Glomerular endothelial cell (primary cell): ENCODE measurements at places on chromosomes 2 and 18. TPM values are rescaled to one million over a fixed set of nuclear protein-coding genes. Genes with fewer than 3 reads are reported as not detected.
A peak's percentile ranks its signal among the peaks of the same experiment; 100 is the strongest.

GRCh38 chr2:42196403-42197267, 27.5 kb downstream of the EML4 start:
- DNase-seq, result peak; percentile 9

- no peak for DNase-seq
Observed at GRCh38 chr2:154263206-154263605, 391.5 kb downstream of the GALNT13 start.

DNA sequence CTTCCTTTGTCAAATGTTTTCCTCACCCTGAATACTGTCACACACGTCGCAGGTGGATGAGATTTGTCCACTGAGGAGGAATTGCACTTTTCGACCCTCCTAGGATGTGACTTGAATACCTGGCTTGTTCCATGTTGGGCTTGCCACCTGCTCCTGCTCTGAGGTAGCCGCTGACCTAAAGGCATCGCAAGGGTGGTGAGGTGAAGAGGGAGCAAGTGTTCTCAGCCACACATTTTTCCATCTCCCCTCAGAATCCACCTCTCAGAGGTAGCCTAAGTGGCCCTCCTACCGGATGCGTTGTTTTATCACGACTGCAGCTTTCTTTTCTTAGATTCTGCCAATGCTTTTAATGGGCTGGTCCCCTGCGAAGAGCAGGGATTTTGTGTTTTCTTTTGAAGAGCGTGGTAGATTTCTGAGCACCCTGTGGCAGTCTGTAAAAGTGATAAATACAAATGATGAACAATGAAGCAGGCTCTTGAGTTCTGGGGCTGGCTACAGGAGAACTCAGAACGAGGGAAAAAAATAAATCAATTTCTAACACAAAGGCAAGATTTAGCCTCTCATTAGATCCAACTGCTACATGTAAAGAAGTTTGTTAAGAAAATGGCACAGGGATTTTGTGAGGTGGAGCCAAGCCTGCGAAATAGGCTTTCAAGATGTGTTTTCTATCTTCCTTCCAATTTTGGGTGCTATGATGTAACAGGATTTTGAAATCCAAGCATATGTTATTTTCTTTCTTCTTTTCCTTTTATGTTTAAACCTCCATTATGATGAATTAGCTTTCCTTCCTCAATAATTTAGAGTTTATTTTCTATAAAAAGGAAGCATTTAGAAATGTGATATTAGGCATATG, 386.7 kb downstream of the TGIF1 start:
- no peak for DNase-seq

DNA sequence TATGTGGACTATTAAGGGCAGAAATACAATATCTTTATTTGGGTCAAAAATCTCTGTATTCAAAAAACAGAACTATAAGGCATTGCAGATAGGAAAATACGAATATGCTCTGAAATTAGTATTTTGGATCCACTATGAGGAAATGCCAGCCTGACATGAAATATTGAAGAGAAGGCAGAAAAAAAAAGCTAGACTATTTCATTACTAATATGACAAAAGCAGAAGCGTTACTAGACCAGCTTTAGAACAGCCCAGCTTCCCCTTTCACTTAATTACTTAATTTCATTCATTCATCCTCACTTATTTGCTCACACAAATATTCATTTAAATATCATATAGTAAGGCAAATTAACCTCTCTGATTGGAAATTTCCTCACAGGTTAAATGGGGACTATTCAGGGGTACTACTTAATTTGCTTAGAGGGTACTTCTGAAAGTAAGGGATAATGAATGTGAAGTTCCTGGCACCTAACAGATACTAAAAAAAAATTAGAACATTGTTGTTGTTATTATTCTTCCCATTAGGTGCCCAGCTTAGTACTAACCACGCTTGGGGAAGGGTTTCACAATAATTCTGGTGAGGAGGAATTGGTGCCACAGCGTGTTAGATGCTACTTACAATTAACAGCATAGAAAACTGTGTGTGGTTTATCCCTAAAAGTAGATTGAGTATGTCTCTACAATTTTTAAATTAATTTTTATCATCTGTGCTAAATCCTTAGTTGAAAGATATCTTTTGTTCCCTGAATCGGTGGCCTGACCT, 71.1 kb upstream of the CTLA4 start:
- no peak for DNase-seq

GRCh38 chr2:27059141-27059820, 7.8 kb downstream of the AGBL5 start:
- no peak for DNase-seq

- no peak for DNase-seq
Observed at GRCh38 chr2:63736354-63736753, 105.3 kb upstream of the UGP2 start.

- no peak for DNase-seq
Observed at GRCh38 chr2:36556842-36557241, 41.1 kb downstream of the FEZ2 start.

- no peak for DNase-seq
Observed at GRCh38 chr2:230687498-230687897, 25.1 kb upstream of the CAB39 start.

DNA sequence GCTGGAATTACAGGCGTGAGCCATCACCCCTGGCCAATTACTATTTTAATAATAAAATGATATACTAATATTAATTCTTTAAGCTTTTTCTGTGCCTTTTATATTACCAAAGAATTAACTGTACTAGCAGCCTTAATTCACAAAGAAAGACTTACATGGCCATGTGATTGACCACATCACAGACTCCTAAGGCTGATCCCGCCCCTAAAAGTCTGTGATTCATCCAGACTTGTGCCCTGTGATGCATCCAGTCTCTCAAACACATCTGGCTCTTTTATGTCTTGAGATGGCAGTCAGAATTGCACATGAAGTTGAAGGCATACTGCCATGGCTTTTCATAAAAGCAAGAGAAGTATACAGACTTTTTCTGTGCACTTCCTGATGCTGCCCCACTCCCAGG, 91.7 kb downstream of the DTNA start:
- no peak for DNase-seq

DNA sequence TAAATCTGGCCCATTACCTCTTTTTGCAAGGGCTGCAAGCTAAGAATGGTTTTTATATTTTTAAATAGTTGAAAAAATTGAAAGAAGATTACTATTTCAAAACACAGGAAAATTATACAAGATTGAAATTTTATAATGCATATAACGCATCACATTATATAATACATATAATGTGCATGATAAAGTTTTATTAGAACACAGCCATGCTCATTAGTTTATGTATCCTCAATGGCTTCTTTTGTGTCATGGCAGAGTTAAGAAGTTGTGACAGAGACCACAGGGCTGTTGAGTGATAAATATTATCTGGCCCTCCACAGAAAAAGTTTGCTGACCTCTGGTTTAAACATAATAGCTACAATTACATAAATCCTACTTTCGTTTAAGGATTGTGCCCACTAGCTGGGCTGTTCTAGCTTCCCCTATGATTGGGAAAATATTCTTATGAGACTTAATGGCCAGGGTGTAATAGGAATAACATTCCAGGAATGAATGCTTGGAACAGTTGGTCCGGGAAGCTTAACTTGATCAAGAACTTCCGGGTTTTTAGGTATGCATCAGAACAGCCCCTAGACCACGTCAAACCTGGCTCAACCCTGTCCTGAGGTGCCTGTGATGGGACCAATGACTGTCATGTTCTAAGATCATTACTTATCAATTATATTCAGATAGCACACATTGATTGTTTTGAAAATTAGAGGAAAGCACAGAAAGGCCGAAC, 98.7 kb upstream of the LPIN2 start:
- DNase-seq, result no peak

- DNase-seq, result peak; percentile 44
Observed at GRCh38 chr2:158753641-158754611, 41.2 kb upstream of the DAPL1 start.

DNA sequence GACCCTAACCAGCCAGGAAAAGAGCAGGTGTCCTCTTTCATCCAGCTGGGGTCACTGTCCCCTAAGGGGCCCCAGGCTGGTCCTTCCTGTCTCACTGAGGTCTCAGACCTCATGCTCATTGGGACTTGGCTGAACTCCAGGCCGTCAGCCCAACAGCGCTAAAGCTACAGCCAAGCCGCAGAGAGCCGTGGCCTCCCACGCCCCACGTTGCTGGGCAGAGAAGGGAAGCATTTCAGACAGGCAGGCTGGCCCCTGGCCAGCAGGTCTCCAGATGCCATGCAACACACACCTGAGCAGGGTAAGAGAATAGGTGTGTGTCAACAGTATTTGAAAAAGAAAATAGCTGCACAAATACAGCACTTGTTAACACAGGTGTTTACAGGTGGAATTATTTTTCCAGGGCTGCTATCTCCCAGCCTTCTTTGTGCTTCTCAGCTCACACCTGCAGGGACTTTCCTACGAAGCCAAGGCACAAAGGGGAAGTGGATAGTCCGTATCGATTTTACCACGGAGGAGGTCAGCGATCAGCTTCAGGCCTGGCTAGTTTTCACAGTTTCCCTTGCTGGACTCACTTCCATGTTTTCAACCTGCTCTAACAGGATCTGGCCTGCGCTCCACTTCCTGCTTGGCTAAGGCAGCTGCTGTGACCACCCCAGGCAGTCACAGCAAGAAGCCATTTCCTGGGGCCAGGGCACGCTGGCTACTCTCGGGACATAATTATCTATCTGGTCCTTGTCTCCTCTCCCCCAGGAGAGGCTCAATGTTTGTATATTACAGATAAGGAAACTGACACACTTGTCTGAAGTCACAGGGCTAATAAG, 156.1 kb upstream of the ID2 start:
- DNase-seq, result no peak

GYPC gene
- 308 and 393 TPM in 2 replicates for total RNA-seq
